GM20000 (cell line): ENCODE measurements at places on chromosomes 4 and X.

- no peak for DNase-seq
Measured at GRCh38 chr4:111880116-111880515, 265.1 kb upstream of the FAM241A start.

GRCh38 chrX:154486396-154487207, at the start of gene UBL4A:
Gene UBL4A, minus strand, starts transcription at chrX:154486615. Its CDS starts 31 bp downstream, at chrX:154486584.
- peak; percentile 85 for DNase-seq

DNA sequence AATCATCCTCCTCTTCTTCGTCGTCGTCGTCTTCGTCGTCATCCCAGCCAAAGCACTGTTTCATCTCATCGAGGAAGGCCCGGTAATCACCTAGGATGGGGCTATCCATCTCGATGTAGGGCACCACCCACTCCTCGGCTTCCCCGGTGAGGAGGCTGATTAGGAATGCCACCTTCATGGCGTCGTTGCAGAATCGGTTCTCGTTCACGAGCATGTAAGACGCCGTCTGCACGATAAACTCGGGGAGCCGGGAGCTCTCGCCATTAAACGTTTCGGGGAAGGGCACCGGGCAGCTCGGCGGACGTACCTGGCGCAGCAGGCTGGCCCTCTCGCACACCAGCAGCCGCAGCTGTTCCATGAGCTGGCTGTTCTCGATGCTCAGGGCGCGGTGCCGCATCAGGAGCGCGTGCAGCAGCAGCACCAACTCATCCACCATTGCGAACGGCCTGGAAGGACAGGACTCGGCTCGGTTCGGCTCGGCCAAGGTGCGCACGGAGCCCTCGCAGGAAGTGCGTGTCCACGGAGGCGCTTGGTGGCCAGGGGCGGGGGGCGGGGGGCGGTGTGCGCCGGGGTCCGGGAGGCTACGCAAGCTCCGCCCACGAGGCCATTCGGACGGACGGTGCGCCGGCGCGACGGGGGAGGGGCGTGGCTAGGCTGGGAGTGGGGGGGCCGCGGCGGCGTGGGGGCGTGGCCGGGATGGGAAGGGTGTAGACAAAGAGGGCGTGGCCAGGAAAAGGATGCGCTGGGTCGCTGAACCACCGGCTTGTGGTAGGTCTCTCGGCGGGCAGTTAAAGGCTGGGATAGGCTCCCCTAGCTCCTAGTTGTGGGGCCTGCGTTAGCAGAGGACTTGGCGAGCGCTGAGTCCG, at the start of gene LDOC1:
LDOC1 (minus strand) TSS at position 544 of the 866 bp plus-strand sequence; CDS start at position 436, 108 bp downstream.
- peak; percentile 14 for DNase-seq

DNA sequence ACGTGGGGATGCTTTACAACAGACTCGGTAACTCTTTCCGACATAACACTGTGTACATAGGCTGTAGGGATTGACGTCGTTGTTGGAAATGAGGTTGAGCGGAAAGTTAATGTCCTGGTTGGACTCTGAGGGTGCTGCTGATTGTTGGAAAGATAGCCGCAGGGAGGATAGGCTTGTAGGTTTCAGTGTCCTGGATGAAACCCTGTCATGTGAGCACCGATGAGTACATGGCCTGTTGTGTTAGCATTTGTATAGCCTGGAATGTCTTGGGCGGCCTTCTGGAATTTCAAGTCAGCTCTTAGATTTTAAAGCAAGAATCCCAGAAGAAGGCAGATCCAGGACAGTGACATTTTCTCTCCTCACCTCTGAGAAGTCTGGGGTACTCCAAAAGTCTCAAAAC, 63.3 kb downstream of the TBC1D14 start:
- no peak for DNase-seq

DNA sequence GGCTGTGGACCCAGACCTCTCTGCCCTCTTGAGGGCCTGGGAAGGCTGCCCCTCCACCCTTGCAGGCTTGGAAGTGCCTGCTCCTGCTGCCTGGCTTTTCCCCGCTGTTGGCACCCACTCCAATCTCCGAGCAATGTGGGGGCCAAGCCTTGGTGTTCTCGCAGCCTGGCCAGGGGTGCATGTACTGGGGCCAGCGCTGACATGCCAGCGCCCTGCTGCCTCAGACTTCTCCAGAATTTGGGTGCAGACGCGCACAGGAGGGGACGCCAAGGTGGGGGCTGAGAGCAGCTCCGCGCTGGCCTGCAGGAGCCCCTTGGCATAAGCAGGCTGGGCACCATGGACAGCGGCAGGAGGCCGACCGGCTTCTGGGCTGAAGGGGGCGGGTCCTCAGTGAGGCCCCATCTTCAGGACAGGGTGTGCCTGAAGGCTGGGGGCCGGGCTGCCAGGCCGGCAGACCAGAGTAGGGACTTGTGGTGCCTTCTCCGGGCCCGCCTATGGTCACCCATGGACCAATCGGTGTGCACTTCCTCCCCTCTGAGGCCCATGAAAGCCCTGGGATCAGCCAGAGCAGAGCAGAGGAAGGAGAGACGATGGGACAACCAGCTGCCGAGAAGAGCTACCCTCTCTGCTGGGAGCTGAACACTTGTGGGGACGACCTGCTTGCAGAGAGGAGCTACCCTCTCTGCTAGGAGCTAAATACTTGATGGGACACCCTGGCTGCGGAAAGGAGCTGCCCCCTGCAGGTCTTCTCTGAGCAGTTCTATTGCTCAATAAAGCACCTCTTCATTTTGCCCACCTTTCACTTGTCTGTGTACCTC, 118.3 kb downstream of the DNAAF6 start:
- DNase-seq, result no peak

DNA sequence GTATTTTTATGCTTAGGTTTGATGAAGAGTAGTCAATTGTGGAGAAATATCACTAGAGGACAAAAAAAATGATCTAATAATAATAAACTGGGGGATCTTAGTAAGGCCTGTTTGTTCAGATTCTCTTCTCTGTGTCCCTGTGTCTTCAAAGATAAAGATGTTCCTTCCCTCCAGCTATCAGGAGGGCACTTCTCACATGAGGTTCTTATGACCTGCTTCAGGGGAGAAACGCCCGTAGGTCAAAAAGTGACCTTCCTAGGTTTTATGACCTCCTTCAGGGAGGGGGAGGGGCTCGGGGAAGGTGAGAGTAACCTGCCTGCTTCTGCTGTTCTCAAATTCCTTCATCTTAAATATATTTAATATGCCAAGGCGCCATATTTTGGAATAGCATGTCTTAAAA, 89.2 kb upstream of the JADE1 start:
- no peak for DNase-seq
